ENCODE measurements at places on chromosomes 7 and 10. TPM values are rescaled to one million over a fixed set of nuclear protein-coding genes. Genes with fewer than 3 reads are reported as not detected.

Gene TMEM140
- 9.5 TPM for total RNA-seq

- DNase-seq = no peak
- H3K4me3 ChIP-seq = no peak overlapping the region
- no peaks in the 10 kb centered on the region for H3K27me3 ChIP-seq
- no peaks in the 10 kb centered on the region for H3K36me3 ChIP-seq
Observed at GRCh38 chr7:54961391-54961790, 57.4 kb upstream of the EGFR start.

GRCh38 chr7:50864694-50865093 is 82.0 kb upstream of the GRB10 start:
- peak overlapping the region; percentile 37 for H3K27ac ChIP-seq
- peaks cover 8% of the 10 kb centered on the region for H3K4me1 ChIP-seq
- no peaks in the 10 kb centered on the region for H3K36me3 ChIP-seq
- H3K4me3 ChIP-seq = no peak overlapping the region
- DNase-seq = no peak

- no peak for DNase-seq
- H3K4me1 ChIP-seq = no peaks in the 10 kb centered on the region
- no peaks in the 10 kb centered on the region for H3K36me3 ChIP-seq
- no peak overlapping the region for H3K4me3 ChIP-seq
Observed at GRCh38 chr7:137209151-137209817, 134.2 kb downstream of the PTN start.

All from pancreas (tissue), 10 donors.